Activated T-cell treated with anti-CD3 and anti-CD28 coated beads, Interleukin-2, amount 50 U/mL, for 4 hours (primary cell): ENCODE measurements at places on chromosomes 2 and 18.

DNA sequence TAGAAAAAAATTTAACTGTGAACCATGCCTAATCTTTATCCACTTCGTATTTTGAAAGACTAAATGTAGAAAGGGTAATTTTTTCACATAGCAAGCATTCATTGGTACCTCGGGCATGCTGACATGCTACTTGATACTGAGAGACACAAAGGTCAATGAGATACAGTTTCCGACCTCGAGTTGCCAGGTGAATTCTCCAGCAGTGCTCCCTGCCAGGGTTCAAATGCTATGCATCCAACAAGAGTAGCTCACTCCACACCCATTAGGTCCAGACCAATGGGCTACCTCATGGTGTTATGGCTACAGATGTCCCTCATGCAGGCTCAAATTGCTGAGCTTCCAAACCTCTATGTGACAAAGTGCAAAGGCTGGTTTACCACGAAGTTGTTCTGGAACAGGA lies 305.8 kb downstream of the PIEZO2 start:
- DNase-seq: no peak

DNA sequence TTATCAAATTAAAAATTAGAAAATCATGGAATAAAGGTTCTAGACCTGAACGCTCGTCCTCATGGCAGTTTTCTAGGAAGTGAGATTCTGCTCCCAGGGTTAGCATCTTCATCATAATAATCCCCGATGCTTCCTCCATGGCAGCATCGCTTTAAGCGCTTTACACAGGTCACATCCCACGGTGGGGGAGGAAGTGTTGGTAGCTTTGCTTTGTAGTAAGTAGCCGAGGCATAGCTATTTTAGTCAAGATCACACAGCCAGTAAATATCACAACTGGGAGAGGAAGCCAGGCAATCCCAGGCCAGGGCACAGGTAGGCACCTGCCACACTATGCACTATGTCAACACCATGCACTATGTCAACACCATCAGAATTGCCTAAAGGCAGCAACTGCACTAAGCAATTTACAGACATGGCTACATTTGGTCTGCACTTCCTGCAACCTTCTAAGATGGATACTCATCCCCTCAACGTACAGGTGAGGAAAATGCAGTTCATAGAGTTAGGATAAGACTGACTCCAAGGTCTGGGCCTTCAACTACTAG lies 205.5 kb downstream of the FBXO15 start:
- DNase-seq: no peak

GRCh38 chr2:67702284-67702683 lies 305.2 kb downstream of the ETAA1 start:
- no peak for DNase-seq

GRCh38 chr2:217836901-217837491 lies 165.8 kb downstream of the TNS1 start:
- no peak for DNase-seq

DNA sequence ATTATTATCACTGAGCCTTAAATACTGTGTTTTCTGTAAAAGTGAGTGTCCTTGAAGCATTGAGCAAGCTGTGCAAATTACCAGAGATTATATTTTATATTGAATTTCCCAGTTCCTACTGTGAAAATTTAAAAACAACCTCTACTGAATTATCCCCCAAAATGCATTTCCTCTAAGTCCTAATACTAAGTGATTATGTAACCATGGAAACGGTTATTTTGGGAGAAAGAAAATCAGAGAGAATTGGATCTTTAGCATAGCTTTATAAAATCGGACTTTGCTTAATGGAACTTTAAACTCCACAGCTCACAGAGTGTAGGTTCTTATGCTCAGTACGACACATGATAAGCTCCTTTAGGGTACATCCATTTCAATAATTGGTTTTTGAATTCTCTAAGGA lies 19.3 kb upstream of the CHMP1B start:
- no peak for DNase-seq

DNA sequence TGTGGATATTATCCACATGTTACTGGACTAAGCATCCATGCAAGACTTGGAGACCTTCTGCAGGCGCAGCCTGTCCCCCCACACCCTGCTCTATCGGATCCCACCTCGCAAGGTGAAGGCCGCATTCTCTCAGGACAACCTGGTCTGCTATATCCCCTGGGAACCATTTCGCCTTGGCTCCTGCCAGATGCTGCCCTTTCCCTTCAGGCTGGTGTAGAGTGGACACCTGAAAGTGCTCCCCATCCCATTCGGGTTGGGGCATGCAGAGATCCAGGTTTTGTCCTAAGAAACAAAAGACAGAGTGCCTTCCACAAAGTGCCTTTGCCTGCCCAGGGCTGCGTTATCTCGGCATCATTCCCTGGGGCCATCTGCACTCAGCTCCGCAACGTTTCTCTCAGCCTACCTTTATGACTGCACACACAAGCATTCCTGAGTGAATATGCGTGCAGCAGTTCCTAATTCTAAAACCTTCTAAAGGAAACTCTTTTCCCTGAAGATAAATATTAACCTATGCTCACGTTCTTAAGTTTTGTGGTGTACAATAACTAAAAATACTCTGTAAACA lies 20.5 kb downstream of the FHL2 start:
- no peak for DNase-seq

DNA sequence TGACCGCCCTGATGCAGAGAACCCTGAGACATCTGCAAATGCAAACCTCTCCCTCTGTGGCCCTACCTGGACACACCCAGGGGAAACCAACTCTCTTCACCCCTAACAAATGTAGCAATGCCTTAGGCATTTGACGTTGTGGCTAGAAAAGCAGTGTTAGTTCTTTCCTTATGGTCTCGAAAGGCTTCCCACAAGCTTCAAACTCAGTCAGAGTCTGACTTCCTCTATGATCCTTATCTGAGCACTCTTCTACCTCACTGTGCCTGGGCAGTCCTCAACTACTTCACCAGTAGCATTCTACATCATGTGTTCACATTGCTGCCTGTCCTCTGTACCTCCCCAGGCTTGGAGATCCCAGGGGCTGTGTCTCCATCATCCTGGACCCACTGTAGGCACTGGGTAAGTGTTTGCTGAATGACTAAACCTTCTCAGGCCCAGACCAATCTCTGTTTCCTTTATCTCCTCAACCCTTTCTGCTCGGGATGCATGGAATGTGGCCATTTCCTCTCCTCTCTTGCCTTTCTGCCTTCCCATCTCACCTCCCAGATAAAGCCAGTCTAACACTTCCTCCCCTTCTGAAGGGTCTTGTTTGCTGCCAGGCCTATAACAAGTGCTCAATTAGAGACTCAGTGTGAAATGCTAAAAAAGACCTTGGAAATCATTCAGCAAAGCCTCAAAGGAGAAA lies 91.7 kb upstream of the ACAA2 start:
- no peak for DNase-seq

GRCh38 chr18:58455314-58456188 lies 173.3 kb downstream of the ALPK2 start:
- DNase-seq: no peak

DNA sequence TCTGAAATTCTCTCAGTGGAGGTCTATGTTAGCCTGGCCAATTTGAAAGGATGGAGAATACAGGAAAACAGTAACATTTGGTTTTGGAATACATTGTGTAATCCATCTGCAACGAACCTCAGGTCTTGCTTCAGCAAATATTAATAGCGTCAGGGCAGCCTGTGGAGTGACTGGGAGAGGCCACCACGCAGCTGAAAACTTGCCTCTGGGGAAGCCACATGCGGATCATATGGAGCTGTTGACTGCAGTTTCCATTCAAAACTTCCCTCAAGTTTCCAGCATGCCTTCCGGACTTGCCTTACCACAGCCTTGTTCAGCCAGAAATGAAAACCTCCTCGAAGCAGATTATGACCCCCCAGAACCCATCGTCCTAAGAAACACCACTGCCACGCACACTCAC lies 25.7 kb downstream of the BCL11A start:
- DNase-seq: no peak

- DNase-seq: no peak
Observed at GRCh38 chr2:70516596-70516995, 37.0 kb downstream of the TGFA start.

DNA sequence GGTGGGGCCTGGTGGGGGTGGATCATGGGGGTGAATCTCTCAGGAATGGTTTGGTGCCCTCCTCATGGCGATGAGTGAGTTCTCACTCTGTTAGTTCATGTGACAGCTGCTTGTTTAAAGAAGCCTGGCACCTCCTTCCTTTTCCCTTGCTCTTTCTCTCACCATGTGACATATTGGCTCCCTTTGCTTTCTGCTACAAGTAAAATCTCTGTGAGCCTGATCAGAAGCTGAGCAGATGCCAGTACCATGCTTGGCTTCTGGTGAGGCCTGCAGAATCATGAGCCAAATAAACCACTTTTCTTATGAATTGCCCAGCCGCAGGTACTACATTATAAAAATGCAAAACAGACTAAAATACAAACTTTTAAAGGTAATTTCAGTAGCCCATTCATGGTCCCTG lies 73.4 kb upstream of the TEX51 start:
- no peak for DNase-seq

DNA sequence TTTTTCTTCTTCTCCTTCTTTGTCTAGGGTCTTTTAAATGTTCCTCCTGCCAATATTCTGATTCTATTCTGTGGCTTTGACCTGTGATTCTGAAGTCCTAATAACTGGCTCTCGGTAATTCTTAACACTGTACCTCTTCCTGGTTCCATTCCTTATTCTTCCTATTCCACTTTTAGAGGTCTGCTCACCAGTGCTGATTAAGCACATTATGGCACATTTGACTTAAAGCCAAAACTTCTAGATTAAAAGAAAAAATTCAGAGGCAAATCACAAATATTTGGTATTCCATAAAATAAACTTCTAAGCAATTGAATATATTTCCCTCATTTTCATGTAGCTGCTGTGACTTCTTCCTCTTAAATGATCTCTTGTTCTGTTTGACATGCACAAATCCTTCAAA lies 47.5 kb downstream of the NXPH2 start:
- no peak for DNase-seq

GRCh38 chr2:47429795-47430194 lies 26.8 kb downstream of the MSH2 start:
- DNase-seq: no peak

- DNase-seq: no peak
Observed at GRCh38 chr18:51082571-51083267, 52.7 kb downstream of the SMAD4 start.

DNA sequence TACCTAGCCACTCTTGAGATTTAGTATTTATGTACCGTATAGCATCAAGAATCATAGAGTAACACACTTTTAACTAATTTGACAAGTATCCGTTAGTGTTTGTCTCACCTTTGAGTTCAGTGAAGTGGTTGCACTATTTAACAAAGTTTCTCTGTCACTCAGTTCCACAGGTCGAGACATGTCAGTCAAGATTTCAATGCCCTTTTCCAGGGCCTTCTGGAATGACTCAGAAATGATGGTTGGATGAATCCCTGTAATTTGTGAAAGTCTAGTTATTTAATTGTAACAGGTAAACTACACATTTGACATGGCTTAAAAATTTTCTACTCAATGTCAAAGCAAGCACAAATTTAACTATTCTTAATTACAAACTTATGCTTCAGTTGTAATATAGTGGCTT lies 9.7 kb downstream of the CCT4 start:
- DNase-seq: no peak

DNA sequence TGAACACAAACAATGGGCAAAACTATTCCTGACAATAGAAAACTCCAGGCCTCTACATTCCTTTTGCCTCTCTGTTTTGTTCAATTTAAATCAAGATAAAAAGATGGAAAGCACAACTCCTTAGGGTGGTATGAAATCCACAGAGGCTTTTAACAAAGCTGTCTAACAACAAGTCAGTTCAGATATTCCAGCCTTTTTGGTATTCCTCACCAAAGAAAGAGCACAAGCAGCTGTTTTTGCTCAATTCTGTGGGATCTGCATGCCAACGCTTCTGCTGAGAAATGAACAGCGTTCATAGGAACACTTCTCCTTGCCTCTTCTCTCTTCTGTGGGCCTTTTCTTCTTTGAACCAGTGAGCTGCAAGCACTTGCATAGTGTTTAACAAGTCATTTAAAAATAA lies 411.6 kb upstream of the TCF4 start:
- no peak for DNase-seq

DNA sequence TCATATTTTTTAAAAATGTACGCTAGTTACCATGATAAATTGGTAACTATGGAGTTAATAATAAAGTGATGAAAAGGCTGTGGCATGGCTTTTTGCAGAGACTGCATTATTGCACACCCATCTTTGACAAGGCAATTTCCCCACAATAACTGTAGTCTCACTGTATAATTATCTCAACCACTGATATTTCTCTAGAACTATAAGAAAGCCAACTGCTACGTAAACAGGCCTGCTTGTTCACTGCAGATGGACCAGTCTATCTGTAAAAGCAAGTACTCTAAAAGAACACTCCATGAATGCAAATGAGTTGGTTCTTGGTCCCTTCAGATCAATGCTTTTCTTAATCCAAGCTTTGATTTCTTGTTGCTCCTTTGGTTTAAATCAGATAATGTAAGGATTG lies 218.7 kb downstream of the RBM43 start:
- no peak for DNase-seq
